ENCODE measurements at places on chromosomes 1 and 21.
A peak's percentile ranks its signal among the peaks of the same experiment; 100 is the strongest.

DNA sequence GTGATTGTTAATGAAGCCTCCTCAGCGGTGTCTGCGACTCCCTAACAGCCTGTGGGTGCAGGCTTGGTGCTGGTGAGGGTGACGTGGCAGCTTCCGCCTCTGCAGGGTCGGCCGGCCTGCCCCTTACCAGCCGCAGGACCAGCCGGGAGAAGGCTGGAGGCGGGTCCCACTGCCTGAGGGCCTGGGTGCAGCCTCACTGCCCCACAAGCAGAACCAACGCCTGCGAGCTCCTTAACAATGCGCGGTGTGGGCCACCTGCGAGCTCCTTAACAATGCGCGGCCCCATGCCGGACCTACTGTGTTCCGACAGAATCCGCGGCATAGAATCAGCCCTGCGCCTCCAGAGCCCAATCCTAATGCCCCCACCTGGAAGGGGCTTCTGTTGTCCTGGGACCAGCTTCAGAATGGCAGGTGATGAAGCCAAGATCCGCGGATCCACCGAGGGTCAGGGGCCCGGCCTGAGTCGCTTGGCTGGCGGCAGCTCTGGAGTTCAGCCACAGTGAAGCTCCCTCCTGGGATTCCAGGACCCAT, 54.4 kb upstream of the AJAP1 start:
- no peak for DNase-seq

DNA sequence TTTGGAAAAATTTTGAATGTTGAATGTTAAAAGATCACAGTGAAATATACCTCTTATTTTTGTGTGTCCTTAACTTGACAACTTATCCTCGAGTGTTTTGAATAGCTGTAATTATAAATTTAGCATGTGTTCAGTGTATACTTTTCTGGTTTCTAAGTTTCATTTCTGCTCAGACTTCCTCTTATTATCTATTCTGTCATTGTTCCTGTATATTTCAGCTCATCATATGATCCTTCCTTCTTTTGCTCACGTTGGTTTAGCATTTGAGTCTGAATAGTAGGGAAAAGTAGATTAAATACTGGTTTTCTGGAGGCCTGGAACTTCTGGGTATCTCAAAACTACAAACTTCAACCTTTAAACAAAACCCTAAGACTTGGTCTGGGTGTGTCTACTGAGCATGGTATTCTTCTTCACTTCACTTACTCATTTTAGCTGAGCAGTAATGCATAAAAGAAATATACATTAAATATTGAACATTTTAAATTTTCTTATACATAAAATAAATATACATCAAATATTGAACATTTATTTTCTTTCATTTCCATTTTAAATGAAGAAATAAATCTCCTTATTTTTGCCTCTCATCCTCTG, 3.3 kb upstream of the ATP6V1G3 start:
- DNase-seq = no peak

DNA sequence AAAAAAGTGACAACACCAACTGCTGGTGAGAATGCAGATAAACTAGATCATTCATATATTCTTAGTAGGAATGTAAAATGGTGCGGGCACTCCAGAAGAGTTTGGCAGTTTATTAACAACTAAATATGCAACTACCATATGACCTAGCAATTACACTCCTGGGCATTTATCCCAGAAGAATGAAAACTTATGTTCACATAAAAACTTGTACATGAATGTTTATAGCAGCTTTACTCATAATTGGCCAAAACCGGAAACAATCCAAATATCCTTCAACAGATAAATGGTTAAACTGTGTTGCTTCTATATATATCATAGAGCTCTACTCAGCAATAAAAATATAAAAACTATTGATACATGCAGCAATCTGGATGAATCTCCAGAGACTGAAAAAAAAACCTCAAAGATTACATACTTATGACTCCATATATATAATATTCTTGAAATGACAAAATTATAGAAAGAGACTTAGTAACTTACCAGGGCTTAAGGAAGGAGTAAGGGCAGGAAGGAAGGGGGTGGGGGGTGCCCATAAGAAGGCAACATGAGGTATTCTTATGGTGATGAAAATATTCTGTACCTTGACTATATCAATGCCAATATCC, 99.9 kb downstream of the KCNH1 start:
- no peak for DNase-seq

GRCh38 chr1:40887652-40888051, 25.5 kb upstream of the CITED4 start:
- DNase-seq = no peak

DNA sequence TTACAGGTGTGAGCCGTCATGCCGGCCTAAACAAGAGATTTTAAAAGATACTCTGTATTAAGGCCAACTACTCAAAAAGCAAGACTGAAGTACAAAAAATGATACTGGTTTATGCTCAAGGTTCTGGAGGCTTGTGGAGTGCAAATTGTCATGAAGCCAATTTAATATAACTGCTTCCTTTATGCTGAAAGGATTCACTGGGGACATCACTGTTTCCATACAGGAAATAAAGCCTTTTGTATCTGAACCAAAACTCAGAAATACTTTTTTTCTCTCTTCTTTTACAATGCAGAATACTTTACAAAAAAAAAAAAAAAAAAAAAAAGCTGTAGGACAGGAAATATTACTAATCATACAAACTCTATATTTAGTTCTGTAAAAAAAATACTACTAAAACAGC, 55.5 kb upstream of the CNN3 start:
- DNase-seq = no peak

GRCh38 chr1:165034136-165034809, 322.2 kb downstream of the LMX1A start:
- DNase-seq = no peak

DNA sequence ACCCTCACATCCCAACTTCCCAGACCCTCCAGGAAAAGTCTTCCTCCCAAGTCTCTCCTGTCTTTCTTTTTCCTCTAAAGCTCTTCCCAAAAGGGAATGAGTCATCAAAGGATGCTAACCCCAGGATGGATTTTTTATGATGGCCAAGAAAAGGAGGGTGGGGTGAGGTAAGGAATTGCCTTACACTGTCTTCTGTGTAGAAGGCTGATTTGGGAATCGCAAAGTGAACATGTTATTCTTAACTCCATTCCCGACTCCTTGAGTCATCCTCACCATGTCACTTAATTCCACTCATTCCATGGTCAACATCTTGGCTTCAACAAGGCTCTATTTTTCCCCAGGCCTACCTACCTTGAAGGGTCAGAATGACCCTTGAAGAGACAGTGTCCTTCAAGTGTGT, 44.0 kb downstream of the TBX15 start:
- DNase-seq = no peak

GRCh38 chr1:195908121-195908520, 700.1 kb downstream of the KCNT2 start:
- DNase-seq = no peak

DNA sequence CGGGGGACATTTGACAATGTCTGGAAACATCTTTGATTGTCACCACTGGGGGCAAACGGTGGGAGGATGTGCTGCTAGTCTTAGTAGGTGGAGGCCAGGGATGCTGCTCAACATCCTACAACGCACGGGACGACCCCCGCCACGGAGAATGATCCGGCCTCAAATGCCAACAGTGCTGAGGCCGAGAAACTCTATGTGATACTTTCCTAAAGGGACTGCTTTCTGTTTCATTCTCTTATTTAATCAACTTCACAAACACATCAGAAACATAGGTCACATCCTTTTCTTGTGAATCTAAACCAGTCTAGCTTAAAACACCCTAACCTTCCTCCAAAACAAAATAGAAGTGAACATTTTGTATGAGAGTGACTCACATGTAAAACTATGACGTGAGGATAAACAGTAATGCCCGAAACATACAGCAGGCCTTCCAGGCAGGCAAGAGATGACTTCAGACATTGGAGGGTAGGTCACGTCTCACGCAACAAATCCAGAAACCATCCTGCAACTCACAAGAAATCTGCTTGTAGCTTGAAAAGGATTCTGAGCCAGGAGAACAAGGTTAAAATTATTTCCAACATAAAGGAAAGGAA, 37.2 kb upstream of the ETS2 start:
- DNase-seq = no peak

GRCh38 chr1:227378181-227378580, 59.9 kb upstream of the CDC42BPA start:
- no peak for DNase-seq

GRCh38 chr1:205577874-205578658, 53.7 kb downstream of the ELK4 start:
- no peak for DNase-seq

- peak; percentile 90 for DNase-seq
These were observed 272.2 kb downstream of the VAV3 start for GRCh38 chr1:107692580-107693345.

DNA sequence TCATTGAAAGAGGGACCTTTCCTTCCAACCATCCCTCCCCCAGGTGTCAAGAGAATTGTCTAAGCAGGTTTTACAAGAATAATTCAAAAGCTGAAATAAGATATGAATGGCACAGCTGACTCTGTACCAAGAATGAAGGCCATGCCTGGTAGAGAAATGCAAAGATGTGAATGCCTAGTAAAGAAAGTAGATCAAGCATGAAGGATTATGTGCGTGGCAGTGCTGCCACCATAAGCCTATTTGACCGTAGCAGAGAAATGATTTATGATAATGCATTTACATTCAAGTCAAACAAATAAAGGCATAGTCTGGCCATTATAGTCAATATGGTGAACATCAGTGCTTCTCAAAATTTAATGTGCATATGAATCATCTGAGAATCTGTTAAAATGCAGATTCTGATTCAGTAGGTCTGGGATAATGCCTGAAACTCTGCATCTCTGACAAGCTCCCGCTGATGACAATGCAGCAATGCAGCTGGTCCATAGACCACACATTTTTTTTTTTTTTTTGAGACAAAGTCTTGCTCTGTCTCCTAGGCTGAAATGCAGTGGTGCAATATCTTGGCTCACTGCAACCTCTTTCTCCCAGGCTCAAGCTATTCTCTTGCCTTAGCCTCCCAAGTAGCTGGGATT, 16.6 kb upstream of the CLCA4 start:
- DNase-seq = no peak

- no peak for DNase-seq
These were observed 44.0 kb upstream of the LRP8 start for GRCh38 chr1:53371851-53372250.

- no peak for DNase-seq
These were observed 7.5 kb upstream of the LAMC2 start for GRCh38 chr1:183178545-183178944.

- DNase-seq = no peak
These were observed 84.3 kb downstream of the NPHP4 start for GRCh38 chr1:5907966-5908365.

DNA sequence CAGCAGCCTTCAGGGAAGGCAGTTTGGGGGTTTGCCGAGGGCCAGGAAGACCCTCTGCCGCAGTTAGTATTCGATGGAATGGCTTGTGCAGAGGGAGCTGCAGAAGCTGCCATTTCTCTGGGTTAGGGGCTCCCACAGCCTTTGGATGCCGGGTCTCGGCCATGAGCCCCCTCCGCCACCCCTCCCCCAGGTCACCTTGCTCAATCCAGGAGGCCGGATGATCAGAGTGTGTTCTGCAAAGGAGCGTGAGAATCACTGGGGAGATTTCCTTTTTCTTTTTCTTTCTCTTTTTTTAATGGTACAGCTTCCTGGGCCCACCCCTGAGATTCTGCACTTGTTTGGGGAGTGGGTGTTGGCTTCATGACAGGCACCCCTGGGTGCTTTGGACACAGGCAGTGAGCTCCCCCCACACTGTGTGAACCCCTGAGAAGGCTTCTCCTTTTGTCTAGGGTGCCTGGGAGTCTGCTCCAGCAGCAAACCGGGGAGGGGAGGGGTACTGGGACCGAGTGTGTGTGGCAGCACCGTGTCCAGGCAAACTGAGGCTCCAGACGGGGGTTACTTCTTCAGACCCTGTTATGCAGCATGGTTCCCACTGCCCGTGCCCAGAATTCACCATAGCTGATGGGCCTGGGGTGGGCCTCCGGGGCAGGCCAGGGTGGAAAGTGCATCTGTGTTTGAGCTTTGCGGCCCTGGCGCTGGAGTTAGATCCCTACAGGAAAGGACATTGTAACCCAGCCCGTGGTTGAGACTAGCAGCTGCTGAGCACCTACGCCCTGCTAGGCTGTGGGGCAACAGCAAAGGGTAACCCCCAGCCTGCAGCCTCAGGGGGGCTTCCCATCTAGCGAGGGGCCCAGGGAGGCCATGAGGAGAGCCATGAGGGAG, 18.5 kb downstream of the TNFRSF1B start:
- DNase-seq = no peak

DNA sequence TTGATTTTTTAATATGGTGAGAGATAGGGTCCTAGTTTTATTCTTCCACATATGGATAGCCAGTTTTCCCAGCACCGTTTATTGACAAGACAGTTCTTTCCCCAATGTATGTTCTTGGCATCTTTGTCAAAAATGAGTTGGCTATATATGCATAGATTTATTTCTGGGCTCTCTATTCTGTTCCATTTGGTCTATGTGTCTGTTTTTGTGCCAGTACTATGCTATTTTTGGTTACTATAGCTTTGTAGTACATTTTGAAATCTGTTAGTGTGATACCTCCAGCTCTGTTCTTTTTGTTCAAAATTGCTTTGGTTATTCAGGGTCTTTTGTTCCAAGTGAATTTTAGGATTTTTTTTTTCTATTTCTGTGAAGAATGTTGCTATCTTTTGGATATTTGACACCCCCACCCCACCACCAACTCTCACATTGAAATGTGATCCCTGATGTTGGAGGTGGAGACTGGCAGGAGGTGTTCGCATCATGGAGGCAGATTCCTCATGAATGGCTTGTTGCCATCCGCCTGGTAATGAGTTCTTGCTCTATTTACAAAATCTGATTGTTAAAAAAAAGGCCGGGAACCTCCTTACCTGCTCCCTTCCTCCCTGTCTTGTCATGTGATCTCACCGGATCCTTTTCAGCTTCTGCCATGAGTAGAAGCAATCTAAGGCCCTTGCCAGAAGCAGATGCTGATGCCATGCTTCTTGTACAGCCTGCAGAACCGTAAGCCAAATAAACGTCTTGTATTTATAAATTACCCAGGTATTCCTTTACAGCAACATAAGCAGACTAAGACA, 54.8 kb upstream of the KRTAP19-8 start:
- DNase-seq = no peak

DNA sequence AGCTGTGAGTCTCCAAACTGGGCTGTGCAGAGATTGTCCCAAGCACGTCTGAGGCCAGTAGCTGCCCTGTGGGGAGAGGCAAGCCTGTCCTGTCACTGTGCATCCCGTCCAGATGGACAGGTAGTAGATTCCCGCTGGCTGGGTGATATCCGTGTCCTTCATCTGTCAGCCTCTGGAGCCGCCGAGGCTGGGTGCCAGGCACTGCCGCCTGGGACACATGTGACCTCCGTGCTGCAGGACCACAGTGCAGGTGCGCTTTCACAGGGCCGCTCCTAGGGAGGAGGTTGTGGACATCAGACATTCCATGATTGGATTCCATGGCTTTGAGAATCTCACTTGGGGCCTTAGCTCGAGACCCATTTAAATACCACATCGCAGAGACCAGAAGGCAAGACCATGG, 4.7 kb downstream of the PDXK start:
- no peak for DNase-seq

GRCh38 chr1:66156144-66156543, 363.4 kb downstream of the PDE4B start:
- DNase-seq = no peak

DNA sequence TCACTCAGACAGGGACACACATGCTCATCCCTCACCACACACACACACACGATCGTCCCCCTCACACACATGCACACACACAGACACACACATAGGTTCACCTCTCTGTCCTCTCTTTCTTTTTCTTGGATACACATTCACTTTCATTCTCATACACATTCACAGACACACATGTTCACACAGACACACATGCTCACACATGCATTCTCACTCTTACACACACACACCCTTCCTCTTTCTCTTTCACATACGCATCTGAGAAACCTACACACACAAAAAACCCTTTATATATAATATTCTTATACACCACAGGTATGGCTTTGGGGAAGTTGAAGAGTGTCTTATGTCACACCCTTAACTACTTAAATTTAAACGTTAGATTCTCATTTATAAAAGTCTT, 248.6 kb upstream of the RUNX1 start:
- no peak for DNase-seq
